Activated naive CD4-positive, alpha-beta T cell treated with anti-CD3 and anti-CD28 coated beads, Interleukin-2, amount 50 U/mL, for 72 hours (primary cell): ENCODE measurements at places on chromosomes 13 and 19. TPM values are rescaled to one million over a fixed set of nuclear protein-coding genes. Genes with fewer than 3 reads are reported as not detected.

DNA sequence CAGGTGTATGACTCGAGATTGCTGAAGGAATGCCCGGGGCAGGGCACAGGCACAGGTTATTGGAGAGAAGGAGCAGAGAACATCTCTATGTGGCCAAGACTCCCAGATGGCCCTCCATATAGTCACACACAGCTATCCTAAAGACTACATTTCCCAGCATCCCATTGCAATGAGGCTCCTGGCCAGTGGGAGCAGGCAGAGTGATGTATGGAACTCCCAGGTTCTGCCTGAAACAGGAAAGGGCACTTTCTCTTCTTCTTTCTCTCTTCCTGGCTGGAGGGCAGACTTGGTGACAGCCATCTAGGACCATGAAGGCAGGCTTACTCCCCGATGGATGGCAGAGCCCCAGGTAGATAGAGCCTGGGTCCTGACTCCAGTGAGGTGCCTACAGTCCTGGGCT lies 13.5 kb downstream of the PPP1R13L start:
- DNase-seq = no peak

- DNase-seq = no peak
Measured at GRCh38 chr13:103067751-103068555, 1.7 kb upstream of the SLC10A2 start.

DNA sequence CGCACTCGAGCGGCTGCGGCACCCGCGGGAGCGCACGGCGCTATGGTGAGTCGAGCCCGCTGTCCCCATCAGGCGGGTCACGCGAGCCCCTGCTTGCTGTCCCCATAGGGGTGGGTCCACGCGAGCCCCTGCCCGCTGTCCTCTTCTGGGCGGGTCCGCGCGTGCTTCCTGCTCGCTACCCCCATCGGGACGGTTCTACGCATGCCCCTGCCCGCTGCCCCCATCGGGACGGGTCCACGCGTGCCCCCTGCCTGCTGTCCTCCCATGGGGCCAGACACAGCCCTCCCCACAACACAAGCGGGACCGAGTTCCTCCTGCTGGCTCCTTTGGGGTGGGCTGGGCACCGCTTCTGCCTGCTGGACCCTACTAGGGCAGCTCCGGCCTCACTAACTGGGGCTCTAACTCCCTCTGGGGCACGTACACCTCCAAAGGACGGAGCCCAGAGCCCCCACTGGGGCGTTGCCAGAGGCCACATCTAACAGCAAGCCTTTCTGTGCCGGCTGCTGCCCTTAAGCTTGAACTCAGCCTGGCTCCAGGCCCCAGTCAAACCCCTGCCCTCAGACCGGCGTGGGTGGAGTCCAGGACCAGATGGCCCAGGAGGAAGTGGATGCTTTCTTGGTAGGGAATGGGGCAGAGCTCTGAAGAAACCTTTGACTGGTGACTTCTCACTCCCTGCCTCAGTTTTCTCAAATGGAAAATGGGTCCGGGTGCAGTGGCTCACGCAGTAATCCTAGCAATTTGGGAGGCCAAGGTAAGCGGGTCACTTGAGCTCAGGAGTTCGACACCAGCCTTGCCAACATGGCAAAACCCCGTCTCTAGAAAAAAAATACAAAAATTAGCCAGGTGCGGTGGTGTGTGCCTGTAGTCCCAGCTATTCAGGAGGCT lies 722 bp downstream of the COLGALT1 start:
- peak; percentile 24 for DNase-seq

Gene FUT2
- not detected for total RNA-seq

DNA sequence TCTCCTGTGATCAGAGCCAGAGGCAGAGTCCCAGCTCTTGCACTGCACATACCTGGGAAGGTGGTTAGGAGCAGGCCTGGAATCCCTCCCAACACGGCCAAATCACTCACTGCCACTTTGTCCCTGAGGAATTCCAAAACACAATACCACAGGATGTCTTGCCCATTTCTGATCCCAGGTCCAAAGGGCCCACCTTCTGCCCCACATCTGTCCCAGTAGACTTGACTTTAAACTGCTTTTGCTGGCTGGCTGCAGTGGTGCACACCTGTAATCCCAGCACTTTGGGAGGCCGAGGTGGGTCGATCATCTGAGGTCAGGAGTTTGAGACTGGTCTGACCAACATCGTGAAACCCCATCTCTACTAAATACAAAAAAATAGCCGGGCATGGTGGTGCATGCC lies 18.9 kb downstream of the ZNF536 start:
- DNase-seq = no peak

Gene GAS6
- 0.45 TPM for total RNA-seq

Gene MADCAM1
- total RNA-seq = 0.47 TPM

- no peak for DNase-seq
Measured at GRCh38 chr19:10805065-10805757, 30.8 kb downstream of the TMED1 start.

- DNase-seq = no peak
Measured at GRCh38 chr19:55113570-55114039, 3.8 kb downstream of the PPP1R12C start.

DNA sequence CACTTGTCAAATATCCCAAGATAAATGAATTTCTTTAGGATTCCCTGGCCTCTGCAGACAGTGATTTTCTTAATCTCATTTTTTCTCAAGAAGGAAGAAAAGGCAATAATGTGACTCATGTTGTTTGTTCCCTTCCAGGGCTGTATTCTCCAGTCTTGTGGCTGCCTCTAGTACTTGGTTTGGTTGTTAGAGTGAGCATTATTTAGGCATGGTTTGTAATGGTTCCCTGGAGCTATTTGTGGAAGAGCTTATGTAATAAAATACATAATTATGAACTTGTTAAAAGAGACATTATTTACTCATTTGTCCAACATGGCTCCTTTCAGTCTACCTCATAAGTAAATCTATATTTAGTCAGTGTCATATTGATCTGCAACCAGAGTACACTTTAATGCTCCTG lies 270.4 kb downstream of the DCT start:
- DNase-seq = no peak

- DNase-seq = no peak
Measured at GRCh38 chr13:113763961-113764792, 5.2 kb downstream of the TMEM255B start.
